Renal pelvis (tissue), 12 donors: ENCODE measurements at places on chromosomes 5 and 9. TPM values are rescaled to one million over a fixed set of nuclear protein-coding genes. Genes with fewer than 3 reads are reported as not detected.
A peak's percentile ranks its signal among the peaks of the same experiment; 100 is the strongest.

- DNase-seq: no peak
Measured at GRCh38 chr5:112165897-112166737, 253.0 kb downstream of the EPB41L4A start.

DNA sequence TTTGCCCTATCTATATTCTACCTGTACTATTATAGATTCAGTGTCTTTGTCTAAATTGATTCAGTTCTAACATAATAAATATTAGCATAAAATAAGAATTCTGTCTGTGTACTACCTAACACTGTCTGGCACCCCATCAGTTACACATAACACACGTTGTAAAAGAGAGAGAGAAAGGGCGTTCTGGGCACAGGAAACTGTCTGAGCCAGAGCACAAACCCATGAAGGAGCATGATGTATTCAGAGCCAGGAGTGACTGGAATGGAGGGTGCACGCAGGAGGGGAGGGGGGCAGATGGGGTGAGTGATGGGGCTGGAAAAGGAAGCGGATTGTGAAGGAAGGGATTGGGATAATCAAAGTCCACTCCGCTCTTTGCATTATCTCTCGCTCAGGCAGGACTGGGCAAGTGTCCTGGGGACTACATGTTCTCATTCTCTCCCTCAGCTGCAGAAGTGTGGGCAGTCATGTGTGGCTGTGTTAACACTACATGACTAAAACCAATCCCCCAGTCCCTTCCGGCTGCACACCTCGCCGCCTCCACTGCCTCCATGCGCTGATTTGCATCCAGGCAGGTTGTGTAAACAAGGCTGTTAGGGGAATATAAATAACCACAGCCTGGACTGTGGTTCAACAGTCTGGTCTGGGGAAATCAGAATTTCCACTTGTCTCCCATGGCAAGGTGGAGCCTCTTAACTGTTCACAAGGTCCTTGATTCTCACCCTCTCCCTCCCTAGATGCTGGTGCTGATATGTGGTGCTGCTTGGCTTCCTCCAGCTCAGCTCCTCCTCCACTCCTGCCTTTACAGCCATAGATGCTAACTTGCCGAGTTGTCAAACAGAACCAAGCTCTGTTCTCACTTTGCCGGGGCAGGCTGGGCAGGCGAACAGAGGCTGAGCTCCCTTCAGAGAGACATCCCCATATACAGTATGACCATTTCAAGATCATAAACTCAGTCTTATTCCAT is 367.5 kb upstream of the BRINP1 start:
- DNase-seq: peak; percentile 44

GRCh38 chr9:85859765-85860164 is 81.2 kb upstream of the NAA35 start:
- no peak for DNase-seq

The POLR3G gene
- 2.7 TPM for polyA plus RNA-seq

The LCN10 gene
- polyA plus RNA-seq: 2.4 TPM

The PDZD2 gene
- 21.4 TPM for polyA plus RNA-seq

The N4BP3 gene
- 5.6 TPM for polyA plus RNA-seq

The SPOUT1 gene
- polyA plus RNA-seq: 59.1 TPM

The ZNF366 gene
- 4.5 TPM for polyA plus RNA-seq
